GM23338 (cell line): ENCODE measurements at places on chromosomes 3 and 15. TPM values are rescaled to one million over a fixed set of nuclear protein-coding genes. Genes with fewer than 3 reads are reported as not detected.

DNA sequence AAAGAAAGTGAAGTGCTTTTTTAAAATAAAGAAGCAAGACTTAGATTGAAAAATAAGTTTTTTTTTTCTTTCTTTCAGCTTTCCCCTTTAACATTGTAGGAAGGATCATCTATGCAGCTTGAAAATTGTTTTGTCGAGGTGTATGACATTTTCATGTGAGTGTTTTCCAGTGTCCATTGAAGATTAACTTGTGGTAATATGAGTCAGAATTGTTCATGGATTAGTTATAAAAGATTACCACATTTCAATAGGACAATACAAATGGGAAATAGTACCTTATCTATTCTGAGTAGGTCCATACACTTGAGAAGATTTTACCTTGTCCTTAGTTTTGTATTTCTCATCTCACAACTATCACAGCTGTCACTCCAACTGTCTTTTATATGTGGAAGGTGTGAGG, 1234.7 kb downstream of the NSUN3 start:
- no peak overlapping the region for H3K27ac ChIP-seq
- DNase-seq: no peak
- H3K27me3 ChIP-seq: no peaks in the 10 kb centered on the region
- no peaks in the 10 kb centered on the region for H3K4me1 ChIP-seq
- no peaks in the 10 kb centered on the region for H3K36me3 ChIP-seq
- H3K4me3 ChIP-seq: no peak overlapping the region

SLC6A11 gene
- 0.47 and 0.64 TPM in 2 replicates for polyA plus RNA-seq

GRCh38 chr3:31790193-31791089, 190.6 kb downstream of the OSBPL10 start:
- H3K4me1 ChIP-seq: peaks cover 15% of the 10 kb centered on the region
- no peak for DNase-seq

GRCh38 chr3:100033903-100034471, 80.3 kb downstream of the FILIP1L start:
- no peak overlapping the region for H3K27ac ChIP-seq
- H3K27me3 ChIP-seq: no peaks in the 10 kb centered on the region
- no peak for DNase-seq
- no peaks in the 10 kb centered on the region for H3K4me1 ChIP-seq
- no peak overlapping the region for H3K4me3 ChIP-seq
- H3K36me3 ChIP-seq: no peaks in the 10 kb centered on the region

DNA sequence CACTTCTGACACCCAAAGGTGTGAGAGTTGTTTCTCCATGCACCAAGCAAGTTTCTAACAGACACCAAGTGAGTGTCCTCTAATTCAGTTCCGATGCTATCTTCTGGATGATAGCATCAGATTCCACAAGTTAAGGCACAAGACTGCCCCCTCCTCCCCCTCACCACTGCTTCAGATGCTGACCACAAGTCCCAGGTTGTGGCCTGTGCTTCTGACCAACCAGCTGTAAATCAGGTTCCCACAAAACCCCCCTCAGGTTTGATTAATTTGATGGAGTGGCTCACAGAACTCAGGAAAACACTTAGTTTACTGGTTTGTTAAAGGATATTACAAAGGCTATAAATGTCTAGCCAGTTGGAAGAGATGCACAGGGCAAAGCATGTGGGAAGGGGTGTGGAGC, 7.0 kb upstream of the PLA1A start:
- no peak overlapping the region for H3K4me3 ChIP-seq
- H3K4me1 ChIP-seq: peaks cover 11% of the 10 kb centered on the region
- DNase-seq: no peak
- H3K36me3 ChIP-seq: no peaks in the 10 kb centered on the region

DNA sequence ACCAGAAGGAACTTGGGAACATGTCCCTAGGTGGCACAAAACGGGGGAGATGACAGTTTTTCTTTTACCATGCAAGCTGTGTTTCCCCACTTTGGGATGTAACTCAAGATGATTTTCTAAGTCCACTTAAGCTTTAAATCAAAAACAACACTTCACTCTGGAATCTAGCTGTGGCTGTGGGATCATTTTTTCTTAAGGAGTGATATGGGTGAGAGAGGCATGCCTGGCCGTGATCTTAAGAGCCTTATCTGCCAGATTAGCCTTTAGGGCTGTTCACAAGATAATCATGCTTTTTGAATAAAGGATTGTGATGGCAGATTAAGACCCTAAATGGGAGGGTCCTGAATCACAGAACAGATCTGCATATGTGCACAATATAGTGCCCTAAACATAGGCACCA, 384.8 kb upstream of the SEMA6D start:
- no peak overlapping the region for H3K4me3 ChIP-seq
- H3K27me3 ChIP-seq: no peaks in the 10 kb centered on the region
- H3K4me1 ChIP-seq: peaks cover 11% of the 10 kb centered on the region; the same call in 1 of the 2 replicates
